Activated T-helper 1 cell treated with Interleukin-2 at 50 U/mL for 16 hours (primary cell): ENCODE measurements at places on chromosomes 7 and 10.

GRCh38 chr7:69967689-69968450 is 369.6 kb downstream of the AUTS2 start:
- no peak for DNase-seq

DNA sequence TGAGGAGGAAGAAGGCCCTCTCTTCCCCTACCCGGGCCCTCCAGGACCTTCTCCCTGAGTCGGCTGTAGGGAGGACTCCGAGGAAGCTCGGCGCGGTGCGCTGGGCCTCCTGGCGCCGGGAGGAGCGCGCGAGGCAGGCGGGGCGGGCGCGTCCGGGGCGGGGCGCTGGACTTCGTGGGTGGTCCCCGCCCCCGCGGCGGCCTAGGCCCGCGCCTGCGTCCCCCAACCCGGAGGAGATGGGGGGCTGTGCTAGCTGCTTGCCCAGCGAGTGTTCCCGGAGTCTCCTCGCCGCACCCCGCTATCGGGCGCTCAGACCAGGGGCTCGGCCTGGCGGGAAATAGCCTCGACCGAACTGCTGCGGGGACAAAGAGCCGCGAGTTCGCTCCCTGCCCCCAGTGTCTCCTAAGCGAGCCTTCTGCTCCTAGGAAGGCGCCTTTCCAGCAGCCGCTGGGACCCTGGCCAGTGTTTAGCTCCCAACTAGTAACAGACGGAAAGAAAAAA is 19.2 kb upstream of the SMO start:
- peak; percentile 13 for DNase-seq

- no peak for DNase-seq
These were observed 61.9 kb downstream of the SH3PXD2A start for GRCh38 chr10:103793429-103793828.

DNA sequence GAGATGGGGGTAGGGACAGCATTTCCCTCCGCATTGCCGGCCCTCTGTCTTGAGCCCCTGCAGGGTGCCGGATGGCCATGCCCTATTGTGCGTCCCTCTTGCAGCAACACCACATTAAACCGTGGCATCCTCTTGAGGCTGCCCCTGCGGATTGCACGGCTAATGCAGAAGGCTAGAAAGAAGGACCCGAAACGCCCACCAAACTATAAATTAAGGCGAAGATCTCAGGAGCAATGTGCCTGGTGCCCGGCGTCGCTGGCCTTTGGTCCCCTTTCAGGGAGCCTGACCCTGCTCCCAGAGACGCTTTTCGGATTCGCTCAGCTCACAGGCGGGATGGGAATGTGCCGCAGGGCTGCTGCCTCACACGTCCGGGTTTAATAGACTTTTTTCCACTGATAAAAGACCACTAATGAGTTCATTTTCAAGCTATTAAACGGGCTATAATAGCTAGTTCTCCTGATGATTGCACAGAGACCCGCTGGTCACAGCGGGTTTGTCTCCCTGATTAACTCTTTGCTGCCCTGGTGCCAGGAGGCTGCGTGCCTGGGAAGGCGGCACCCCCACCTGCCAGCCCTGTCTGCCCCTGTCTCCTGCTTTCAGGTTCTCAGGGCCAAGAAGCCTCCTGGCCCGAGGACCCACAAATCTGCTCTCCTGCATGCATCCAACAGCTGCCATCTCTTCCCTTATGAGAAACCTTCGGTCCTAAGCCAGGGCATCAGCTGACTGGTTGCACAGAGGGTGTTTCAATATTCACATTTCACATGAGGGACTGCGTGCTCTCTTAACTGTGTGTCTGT is 128.3 kb downstream of the ADARB2 start:
- no peak for DNase-seq

GRCh38 chr7:155649588-155649987 is 5.1 kb downstream of the RBM33 start:
- no peak for DNase-seq

GRCh38 chr10:76717141-76717540 is 920.5 kb downstream of the KCNMA1 start:
- no peak for DNase-seq

- no peak for DNase-seq
These were observed 105.2 kb downstream of the GSAP start for GRCh38 chr7:77310982-77311381.

GRCh38 chr7:492714-493065 is 27.0 kb downstream of the PDGFA start:
- DNase-seq = no peak

DNA sequence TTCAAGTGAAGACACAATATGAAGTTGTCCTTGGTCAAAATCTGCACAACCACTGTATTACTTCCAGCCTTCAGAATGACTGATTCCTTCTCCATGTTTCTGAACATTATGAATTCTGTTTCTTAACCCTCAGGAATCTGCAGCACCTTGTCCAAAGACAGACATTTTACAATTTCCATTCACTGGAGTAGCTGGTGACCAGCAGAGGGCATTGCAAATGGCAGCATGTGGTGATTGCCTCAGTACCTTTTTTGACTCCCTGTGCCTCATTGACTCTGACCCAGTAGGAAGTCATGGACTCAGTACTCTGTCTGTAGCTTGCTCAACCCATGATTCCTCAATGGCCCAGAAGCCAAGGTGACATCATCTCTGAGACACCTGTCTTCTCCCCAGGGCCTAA is 879 bp upstream of the VPS41 start:
- no peak for DNase-seq

- no peak for DNase-seq
These were observed 371.2 kb upstream of the LRGUK start for GRCh38 chr7:133755901-133756300.

DNA sequence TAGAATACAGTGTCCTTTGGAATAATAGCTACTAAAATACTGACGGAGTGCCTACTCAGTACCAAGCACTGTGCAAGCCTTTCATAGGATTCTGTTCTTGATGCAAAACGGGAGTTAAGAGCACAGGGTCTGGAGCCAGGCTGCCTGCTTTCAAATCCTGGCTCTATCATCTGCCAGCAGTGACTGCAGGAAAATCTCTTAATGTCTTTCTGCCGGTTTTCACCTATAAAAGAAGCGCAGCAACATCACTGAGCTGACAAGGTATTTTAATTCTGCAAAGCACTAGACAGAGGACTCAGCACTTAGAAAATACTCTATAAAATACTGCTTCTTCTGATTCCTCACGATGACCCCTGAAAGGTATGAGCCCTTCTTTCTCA is 659 bp downstream of the FIGNL1 start:
- DNase-seq = no peak

- DNase-seq = no peak
These were observed 47.5 kb downstream of the BMPER start for GRCh38 chr7:33952824-33953223.

DNA sequence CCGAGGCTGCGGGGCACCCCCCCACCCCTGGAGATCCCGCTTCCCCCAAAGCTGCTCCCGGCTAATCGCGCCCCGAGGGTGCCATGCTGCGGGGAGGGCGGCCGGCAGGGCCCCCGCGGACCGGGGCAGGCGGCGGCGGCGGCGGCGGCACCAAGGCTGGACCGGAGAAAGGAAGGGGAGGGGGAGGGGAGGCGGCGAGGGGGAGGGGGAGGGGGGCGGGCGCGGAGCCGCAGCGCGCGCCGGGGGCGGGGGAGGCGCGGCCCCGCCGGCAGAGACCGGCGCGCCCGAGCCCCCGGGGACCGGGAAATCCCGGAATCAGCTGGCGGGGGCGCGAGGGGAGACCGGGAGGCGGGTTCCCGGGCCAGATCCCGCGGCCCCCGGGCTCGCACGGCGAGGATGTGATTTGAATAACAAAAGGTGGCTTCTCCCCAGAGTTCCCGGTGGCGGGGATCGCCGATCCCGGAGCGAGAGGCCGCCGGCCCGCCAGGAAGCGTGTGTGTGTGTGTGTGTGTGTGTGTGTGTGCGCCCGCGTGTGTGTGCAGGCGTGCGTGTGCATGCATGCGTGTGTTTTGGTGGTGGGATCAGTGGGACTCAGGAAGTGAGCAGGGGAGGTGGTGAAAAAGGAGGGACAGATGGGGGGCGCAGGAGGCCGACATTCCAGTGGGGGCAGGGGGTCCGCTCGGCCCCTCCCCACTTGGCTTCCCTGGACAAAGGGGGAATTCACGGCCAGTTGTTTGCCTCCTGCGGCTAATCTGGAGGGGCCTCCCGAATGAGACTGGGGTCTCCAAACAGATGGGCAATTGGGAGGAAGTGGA is 99.5 kb downstream of the HIP1 start:
- DNase-seq = no peak

DNA sequence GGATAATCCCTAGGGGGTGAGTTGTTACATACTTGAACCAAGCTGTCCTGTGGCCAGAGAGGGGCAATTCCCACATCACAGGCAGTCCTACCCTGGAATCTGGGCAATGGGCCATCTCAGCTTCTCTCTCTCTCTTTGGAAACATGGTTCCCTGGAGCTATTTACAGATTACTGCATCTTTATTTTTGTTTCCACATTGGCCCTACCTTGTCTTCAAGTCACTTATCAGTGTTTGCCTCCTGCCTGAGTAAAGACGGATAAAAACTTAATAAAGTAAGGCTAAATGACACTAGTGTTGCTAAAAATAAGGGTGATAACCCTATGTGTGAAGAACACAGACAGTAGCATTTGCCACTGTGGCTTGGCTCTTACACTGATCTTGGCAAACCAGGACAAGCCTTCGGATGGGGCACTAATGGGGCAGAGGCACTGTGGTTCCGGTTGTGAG is 228.2 kb downstream of the GFRA1 start:
- no peak for DNase-seq

DNA sequence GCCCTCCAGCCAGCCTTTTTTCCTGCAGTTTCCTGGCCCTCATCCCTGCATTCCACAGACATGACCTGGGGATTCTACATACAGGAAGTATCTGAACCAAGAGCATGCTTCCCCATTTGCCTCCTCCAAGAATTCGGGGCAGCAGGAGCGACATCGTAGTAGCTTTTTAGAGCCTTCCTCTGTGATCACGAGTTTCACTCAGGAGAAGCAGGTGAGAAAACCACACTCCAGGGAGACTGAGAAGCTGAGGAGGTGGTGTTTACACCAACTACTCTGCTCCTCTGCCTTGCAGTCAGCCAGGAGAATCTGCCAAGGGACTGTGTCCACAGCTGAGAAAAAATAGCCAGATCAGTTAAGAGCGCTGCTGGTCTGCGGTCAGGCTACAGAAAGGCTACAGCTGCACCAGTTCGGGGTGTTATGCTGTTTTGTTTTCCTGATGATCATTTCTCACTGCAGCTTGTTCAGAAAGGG is 54.1 kb downstream of the HSPA12A start:
- no peak for DNase-seq

DNA sequence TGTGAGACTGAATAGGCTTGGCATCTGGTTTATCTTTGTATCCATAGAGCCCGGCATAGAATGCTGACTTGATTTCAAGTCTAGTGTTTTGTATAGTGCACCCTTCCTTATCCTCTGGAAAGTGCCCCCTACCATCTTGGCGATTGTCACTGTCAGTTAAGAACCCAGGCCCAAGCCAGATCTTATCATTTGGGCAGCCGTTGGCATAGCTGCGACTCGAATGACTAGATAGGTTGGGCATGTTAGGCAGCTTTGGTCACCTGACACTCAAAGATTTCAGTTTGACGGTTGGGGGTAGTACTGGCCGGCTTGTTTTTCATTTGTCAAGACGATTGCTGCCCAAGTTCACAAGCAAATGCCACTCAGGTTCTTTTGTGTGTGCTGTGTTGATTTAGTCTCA is 6.6 kb downstream of the NIPSNAP2 start:
- DNase-seq = no peak

- no peak for DNase-seq
These were observed 59.3 kb downstream of the NUDCD3 start for GRCh38 chr7:44431091-44431608.

DNA sequence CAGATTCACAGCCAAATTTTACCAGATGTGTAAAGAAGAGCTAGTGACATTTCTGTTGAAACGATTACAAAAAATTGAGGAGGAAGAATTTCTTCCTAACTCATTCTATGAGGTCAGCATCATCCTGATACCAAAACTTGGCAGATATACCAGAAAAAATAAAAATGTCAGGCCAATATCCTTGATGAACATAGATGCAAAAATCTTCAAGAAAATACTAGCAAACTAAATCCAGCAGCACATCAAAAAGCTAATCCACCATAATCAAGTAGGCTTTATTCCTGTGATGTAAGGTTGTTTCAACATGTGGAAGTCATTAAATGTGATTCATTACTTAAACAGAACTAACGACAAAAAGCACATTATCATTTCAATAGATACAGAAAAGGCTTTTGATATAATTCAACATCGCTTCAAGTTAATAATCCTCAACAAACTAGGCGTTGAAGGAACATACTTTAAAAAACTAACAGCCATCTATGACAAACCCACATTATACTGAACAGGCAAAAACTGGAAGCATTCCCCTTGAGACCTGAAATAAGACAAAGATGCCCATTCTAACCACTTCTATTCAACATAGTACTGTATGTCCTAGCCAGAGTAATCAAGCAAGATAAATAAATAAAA is 807.7 kb upstream of the ZWINT start:
- DNase-seq = no peak

DNA sequence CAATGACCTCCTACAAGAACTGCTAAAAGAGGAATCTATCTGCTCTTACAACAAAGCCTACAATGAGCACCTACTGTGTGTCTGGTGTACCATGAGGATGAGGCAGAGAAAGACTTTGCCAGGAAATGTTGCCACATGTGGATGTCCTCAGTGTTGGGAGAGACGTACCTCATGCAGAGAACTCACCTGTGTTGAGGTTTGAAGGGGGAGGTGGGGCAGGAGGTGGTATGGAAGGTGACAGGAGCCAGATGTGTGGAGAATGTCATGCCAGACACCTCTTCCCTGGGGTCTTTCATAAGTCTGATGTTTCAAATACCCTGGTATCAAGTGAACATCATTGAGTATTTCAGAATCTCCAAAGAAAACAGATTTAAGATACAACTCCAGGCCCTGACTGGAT is 220.1 kb upstream of the RNF32 start:
- no peak for DNase-seq

DNA sequence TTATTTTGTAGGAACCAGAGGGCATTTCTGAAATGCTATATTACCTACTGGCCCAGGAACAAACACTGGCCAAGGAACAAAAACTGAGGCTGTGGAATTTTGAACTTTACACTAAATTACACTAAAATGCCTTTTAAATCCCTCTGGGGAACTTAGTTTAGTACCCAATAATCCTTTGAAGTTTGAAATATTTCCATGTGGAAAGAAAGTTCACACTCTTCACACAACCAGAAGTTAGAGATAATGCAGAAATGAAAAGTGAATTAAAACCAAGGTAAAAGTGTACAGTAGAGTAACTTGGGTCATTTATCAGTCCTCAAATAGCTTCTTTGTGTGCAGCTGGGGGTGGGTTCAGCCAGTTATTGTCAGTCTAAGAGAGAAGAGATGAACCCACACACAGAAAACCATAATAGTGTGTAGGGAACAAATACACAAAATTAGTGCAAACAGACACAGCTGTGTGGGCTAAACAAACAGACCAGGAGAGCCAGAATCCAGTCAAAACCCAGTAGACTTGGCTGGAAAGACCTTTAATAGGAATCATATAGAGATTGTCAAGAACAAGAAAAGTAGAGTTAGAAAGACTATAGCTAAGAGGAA is 46.5 kb upstream of the DGKI start:
- DNase-seq = no peak
